T-helper 17 cell (primary cell): ENCODE measurements at places on chromosomes 3 and 15.

- DNase-seq: no peak
Observed at GRCh38 chr15:55195996-55196395, 745 bp downstream of the RSL24D1 start.

- no peak for DNase-seq
Observed at GRCh38 chr15:101248274-101248673, 3.6 kb downstream of the CHSY1 start.

DNA sequence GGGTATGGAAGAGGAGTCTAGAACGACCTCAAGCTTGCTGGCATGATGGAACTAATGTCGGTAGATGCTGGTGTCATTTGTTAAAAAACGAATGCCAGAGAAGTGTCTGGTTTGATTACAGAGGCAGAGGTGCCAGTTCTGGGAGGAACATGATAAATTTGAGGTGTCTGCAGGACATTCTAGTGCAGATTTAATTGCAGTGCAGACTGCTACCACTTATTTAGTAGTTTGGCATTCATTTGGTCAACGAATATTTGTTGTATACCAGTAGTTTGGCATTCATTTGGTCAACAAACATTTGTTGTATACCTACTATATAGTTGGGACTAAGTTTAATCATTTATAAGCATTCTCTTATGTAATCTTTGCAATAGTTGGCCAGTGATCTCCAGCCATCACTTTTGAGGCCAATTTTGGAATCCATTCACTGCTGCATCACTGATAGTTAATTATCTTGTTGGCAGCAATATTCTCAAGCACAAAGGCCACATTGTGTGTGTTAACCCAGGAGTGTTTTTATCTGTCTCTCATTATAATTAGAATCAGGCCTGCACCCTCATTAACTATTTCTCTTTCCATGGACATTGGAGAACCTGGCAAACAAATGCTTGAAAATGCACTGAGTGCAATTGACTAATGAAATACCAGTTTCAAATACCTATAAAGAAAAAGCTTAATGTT is 19.5 kb upstream of the TGFBR2 start:
- no peak for DNase-seq

GRCh38 chr3:161600173-161600572 is 103.6 kb downstream of the OTOL1 start:
- DNase-seq: no peak

DNA sequence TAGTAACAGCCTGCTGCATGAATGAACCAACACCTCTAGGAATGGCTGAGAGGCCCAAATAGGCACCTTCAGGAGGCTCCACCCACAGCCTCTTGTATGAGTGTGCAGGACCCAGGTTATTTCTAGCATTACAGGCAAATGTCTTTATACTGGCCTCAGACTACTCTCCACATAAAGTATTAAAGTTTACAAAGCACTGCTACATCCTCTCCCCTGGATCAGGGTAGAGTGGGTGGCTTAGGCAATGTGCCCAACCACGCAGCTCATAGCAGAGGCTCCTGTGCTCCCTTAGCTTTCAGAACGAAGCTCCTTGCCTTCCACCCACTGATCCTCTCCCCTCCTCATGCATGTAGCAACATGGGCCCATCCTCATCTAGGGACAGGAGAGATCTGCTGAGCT is 16.3 kb downstream of the TMEM43 start:
- DNase-seq: no peak

GRCh38 chr3:131277836-131278497 is 103.6 kb upstream of the NUDT16 start:
- DNase-seq: no peak

DNA sequence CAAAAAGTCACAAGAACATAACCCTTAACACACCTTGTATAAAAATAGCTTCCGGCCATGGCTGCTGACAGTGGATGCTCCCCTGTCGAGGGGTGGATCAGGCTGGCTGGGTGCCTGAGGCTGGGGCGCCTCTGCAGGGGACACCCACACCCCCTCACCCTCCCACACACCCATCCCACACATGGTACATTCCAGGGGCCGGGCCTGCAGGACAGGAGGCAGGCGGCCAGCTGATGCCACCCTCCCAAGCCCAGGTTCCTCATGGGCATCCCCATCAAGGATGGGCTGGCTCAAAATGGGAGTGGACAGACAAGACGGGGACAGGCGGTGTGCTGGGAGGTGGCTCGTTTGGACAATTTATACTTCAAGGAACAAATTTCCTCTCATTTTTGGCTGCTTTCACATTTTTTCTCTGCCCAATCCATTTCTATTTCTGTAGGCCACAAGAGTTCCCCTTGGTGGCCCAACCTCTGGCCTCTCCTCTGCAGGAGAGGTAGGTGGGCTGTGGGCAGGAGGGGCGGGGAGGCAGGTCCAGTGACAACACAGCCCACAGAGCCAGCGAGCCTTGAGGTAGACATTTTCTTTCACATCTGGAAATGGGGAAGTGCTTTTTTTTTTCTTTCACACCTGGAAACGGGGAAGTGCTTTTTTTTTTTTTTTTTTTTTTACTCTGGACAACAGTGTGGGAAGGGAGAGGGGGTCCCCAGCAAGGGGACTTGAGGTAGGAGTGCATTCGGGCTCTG is 23.3 kb downstream of the RNU5B-1 start:
- no peak for DNase-seq

GRCh38 chr15:69475769-69476358 is 23.2 kb downstream of the RPLP1 start:
- DNase-seq: peak; percentile 56

DNA sequence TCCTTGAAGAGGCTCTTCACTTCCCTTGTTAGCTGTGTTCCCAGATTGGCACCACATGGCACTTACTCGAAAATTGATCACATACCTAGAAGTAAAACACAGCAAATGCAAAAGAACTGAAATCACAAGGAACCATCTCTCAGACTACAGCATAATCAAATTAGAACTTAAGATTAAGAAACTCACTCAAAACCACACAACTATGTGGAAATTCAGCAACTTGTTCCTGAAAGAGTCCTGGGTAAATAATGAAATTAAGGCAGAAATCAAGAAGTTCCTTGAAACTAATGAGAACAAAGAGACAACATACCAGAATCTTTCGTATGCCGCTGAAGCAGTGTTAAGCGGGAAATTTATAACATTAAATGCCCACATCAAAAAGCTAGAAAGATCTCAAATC is 566.3 kb upstream of the TGFBR2 start:
- no peak for DNase-seq

GRCh38 chr3:90007778-90008499 is 900.5 kb downstream of the EPHA3 start:
- no peak for DNase-seq

- DNase-seq: no peak
Observed at GRCh38 chr3:101166150-101166549, 154.2 kb downstream of the IMPG2 start.

DNA sequence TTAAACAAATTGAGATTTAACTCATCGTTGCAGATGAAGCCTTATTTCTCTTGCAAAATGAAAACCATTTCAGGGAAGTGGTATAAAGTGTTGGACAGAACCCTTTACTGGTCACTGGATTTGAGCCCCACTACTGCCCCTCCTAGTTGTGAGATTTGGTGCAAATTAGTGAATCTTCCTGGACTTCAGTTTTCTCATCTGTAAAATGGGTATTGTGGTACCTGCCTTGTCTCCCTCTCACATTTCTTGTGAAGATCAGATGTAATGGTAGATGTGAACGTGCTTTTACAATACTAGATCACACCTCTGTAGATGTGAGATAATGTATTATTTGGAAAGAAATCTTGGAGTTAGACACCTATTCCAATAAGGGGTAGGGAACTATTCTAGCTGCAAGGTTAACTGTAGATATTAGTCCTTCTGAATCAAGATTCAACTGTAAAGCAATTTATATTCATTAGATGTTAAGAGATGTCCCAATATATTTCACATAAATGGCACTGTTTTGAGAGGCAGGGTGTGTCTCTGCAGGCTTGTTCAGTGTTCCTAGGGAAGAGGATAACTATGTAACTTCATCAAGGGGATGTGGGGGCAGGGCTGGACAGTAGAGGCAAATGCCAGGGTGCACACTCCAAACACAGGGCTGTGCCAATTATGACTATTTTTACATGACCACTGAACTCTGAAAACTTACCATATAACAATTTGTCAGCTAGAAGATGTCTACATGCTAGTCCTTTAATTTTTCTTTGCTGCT is 112.4 kb upstream of the PFN2 start:
- no peak for DNase-seq

DNA sequence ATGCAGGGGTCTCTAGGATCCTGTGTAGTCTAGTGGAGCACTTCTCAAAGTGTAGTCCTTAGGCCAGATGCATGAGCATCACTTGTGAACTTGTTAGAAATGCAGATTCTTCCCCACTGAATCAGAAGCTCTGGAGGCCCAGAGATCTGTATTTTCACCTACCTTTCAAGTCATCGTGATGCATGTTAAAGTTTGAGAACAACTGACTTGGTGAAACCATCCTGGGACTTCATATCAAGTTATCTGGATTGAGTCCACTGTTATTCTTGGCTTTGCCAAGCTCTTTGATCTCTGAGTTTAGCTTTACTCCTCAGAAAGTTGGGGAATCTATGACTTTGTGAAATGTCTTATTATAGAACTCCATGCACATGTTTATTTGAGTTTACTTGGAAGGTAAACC is 78.5 kb downstream of the ARNT2 start:
- DNase-seq: no peak

DNA sequence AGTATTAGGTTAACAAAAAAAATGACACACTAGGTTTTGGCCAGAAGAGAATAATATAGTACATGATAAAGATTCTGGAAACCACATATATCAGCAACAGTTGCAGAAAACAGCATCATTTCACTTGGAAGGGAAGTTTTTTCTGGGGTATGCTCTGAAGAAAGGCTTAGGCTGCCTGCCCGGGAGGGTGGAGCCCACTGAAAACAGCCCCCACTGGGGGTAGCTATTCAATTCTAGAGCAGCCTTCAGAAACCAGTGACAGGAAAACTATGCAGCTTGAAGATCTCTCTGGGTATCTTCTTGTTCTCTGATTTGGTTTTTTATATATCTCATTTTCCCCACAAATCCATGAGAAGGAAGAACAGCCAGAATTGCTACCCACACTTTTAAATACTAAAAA is 43.2 kb downstream of the ZMAT3 start:
- DNase-seq: no peak

GRCh38 chr3:72633534-72633933 is 214.7 kb downstream of the SHQ1 start:
- no peak for DNase-seq

DNA sequence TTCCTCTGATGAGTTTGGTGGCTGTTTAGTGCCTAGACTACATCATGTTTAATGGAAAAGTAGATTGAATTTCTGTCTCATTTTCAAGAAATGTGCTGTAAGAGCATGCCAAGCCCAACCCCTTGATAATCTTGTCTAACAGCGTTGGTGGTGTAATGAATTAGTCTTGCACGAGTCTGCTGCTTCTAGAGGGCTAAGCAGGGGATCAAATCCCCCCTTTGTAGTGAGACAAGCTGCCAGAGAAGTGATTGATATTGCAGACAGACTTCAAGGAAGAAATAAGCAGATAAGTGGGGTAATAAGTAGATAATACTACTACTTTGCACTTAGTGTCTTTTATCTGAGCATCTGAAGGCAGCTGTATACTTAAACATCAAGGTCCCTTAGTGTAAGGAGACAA is 141.4 kb downstream of the TP63 start:
- DNase-seq: no peak

DNA sequence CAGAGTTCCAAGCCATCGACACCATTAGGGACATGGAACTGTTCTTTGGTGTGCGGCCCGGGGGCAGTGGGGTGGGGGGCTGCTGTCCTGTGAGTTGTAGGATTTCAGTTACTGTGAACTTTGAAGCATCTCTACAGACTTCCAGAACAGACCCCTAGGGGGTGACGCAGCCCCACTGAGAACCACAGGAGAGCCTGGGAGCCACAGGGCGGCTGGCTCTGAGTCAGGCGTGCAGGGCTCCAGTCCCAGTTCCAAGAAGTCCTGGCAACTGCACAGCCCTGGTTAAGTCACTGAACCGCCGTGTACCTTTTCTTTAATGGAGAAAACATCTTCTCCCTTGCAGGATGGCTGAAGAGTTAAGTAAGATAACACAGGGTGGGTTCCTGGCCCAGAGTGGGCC is 23.5 kb upstream of the LRTM1 start:
- no peak for DNase-seq

DNA sequence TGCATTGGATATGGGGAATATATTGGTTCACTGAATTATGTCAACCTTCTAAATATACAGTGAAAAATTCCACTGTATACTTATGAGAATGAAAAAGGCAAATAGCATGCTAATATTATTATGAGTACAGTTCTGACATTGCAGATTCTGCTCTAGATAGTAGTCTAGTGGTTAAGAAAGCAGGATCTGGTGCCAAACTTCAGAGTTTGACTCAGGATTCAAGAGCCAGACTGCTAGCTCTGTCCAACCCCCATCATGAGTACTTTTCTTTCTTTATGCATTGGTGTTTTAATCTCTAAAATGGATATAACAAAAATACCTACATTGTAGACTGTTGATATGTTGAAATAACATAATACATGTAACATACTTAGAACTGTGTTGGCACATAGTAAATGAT is 57.3 kb upstream of the PLSCR4 start:
- no peak for DNase-seq

- no peak for DNase-seq
Observed at GRCh38 chr3:194993896-194994295, 277.1 kb downstream of the XXYLT1 start.

DNA sequence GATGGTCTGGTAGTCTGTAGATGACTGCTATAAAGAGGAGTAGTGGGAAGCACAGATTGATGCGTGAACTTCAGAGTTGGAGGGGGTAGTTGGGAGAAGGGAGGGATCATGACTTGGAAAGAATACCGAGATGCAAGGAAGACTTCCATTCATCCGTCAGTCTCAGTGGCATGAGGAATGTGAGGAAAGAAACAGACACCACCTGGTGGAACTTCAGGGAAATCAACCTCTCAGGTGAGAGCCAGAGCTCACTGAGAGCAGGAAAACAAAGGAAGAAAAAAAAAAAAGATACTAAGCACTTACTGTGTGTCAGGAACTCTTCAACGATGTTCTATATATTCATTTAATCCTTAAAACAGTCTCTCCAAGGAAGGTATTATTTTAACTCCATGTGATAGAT is 172.4 kb downstream of the OXSM start:
- DNase-seq: no peak

GRCh38 chr3:34439796-34440195 is 641.4 kb downstream of the PDCD6IP start:
- no peak for DNase-seq

- no peak for DNase-seq
Observed at GRCh38 chr15:77822631-77823230, 190.0 kb upstream of the LINGO1 start.

- no peak for DNase-seq
Observed at GRCh38 chr3:111040959-111041358, 30.7 kb upstream of the NECTIN3 start.
